Upper lobe of right lung (tissue), 1 donor: ENCODE measurements at places on chromosomes 7 and 10. TPM values are rescaled to one million over a fixed set of nuclear protein-coding genes. Genes with fewer than 3 reads are reported as not detected.

DNA sequence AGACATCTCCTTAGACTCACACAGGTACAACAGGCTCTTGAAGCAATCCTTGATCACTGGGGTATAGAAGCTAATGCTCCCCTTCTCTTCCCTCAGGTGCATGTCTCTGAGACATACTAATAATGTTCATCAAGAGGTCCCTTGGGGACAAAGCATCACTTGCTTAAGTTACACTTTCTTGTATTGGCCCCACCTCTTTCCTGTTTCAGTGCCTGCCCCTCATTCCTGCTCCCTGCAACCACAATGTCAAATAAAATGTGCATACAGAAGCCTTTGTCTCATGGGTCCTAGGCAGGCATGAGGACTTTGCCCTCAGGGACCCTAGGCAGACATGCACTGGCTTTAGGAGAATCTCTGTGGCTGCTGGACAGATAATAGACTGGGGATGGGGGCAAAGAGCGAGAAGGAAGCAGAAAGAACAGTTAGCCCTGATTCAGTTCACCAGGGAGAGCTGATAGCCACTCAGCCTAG is 175.0 kb upstream of the NPY start:
- no peak for DNase-seq

PSD gene
- total RNA-seq = 3.5 TPM

PDE6C gene
- total RNA-seq = not detected

- peak; percentile 63 for DNase-seq
These were observed at the start of gene BICC1 for GRCh38 chr10:58512491-58513187. Gene BICC1 (plus strand): TSS chr10:58512872. CDS start chr10:58513144, 272 bp downstream.

DNA sequence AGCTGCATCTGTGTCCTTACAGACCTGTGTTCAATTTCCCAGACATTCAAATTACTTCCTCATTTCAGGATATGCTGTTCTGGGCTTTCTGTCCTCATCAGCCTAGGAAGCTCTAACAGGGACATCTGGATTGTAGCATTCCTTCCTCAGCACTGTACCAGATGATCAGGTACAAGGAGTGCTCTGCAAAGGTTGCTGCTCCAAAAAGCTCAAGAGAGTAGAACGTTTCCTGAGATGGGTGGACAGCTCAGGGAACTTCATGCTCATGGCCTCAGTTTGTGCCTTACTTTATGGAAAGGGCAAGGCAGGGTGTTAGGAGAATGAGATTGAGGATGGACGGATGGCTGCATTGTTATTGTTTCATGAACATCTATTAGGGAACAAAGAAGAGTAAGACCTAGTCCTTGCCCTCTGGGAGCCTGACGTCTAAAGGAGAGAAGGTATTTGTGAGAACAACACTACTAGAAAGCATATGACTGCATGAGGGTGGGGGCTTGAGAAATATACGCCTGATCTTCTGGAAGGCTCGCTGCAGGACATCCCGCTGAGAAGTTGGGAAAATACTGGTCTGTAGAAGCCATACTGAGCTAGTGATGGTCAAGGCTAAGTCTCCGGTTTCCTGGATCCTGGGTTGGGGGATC is 10.5 kb upstream of the ZNF212 start:
- no peak for DNase-seq

DNA sequence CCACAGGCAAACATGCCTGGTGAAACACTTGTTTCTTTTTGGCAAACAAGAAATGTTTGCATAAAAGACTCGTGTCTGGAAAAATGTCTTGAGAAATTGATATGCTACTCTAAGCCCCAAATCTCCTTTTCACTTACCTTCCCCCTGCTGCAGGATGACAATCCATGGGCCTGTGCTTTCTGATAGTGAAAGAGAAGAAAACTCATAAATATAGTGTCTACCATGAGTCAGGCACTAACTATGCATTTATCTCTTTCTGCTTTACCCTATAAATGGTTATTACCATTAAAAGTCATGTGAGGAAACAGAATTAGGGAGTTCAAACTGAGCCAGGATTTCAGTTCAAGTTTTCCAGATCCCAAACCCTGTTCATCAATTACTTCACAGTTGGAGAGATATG is 6.6 kb upstream of the TARP start:
- DNase-seq = no peak

- no peak for DNase-seq
These were observed 253.2 kb downstream of the BMPER start for GRCh38 chr7:34158368-34159153.

- no peak for DNase-seq
These were observed 818.0 kb downstream of the PHTF2 start for GRCh38 chr7:78616539-78616938.

GRCh38 chr7:71343039-71343438 is 211.1 kb downstream of the GALNT17 start:
- DNase-seq = no peak
